ENCODE measurements at places on chromosomes 1 and 21.

GRCh38 chr1:187788718-187789117, 960.0 kb downstream of the PLA2G4A start:
- no peak for DNase-seq

DNA sequence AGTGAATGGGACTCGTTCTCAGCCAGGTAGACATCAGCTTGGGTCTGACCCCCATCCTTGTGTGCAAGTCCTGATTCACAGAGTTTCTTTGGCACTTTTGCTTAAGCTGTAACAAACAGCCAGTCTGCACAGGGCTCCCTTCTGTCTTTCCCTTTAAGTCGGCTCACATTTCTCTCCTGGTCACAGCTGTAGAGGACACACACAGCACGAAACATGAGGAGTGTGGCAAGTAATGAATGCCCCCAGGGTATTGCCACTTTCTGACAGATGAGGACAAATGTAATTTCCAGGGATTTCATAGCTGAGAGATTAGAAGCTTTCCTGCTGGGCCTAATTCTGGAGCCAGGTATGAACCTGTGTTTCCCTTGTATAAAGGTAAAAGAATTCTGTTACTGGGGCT, 423.5 kb downstream of the KIF26B start:
- DNase-seq, result no peak

- DNase-seq, result no peak
These were observed 262.3 kb downstream of the NFIA start for GRCh38 chr1:61344696-61345095.

GRCh38 chr1:8032366-8032910, 6.3 kb upstream of the ERRFI1 start:
- DNase-seq, result no peak

- no peak for DNase-seq
These were observed 241.0 kb downstream of the DISC1 start for GRCh38 chr1:231867607-231868006.

GRCh38 chr1:26697978-26698849, 2.4 kb downstream of the ARID1A start:
- peak; percentile 81 for DNase-seq

DNA sequence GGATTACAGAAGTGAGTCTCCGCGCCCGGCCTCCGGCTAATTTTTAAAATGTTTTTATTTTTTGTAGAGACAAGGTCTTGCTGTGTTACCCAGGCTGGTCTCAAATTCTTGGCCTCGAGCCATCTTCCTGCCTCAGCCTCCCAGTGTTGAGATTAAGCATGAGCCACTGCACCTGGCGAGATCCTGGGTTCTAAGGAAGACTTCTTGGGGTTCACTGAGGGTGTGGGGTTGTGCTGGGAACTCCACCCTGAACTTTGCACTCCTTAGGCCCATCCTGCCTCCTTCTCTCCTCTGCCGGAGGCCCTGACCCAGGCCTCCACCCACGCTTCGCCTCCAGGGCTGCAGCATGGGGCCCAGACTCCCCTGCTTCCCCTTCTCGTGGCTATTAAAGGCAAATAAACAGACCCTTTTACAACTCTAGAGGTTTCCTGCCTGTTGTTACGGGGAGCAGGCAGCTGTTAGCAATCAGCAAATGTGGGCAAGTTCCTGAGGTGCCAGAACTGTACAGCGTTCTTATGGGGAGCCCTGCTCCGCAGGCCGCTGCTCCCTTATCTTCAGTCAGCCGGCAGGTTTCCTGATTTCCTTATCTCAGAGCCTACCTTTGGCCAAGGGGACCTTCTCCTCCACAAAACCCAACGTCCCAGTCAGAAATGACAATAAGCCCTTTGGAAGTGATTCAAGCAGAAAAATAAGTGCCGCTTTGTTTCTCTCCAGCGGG, 41.0 kb upstream of the LIN9 start:
- no peak for DNase-seq

Data from RPMI8226 (cell line).